ENCODE measurements at places on chromosomes 7 and 10.

- no peak for DNase-seq
Observed at GRCh38 chr10:2921956-2922680, 145.2 kb upstream of the PFKP start.

DNA sequence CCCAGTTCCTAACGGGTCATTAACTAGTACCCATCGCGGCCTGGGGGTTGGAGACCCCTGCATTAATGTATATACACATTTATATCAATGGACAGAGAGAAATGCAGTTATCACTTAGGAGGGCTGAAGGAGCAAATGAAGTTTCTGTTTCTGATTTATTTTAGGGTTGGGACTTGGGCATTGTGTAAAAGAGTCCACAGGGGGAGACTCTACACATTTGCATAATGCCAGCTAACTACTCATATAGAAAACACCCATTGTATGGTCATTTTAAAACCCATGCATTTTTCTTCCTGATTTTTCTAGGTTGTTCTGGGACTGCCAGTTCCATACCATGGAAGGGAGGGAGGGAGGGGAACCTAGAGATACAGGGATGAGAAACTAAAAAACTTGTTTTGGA, 23.5 kb downstream of the BCCIP start:
- DNase-seq, result no peak

GRCh38 chr7:72445075-72445474, 32.9 kb upstream of the CALN1 start:
- DNase-seq, result no peak

DNA sequence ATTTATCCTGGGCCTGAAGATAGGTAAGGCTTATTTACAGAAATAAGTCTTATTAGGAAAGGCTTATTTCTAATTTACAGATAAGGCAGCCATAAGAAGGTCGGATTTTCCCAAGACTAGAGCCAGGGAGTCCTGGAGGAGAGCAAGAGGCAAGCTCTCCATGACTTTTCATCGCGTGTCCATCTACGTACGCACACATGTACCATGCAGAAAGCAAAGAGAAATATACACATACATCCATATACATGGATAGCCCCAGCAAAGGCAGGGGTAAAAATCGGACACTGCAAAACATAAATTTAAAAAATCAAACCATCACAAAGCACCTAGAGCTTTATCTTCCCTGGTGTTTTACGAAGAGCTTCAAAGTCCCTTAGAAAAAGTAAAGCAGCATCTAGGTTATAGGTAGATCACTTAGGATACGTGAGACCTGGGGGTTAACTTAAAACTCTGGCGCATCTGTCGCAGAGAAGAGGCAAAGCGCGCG, 25.8 kb upstream of the ZRANB1 start:
- DNase-seq, result no peak

DNA sequence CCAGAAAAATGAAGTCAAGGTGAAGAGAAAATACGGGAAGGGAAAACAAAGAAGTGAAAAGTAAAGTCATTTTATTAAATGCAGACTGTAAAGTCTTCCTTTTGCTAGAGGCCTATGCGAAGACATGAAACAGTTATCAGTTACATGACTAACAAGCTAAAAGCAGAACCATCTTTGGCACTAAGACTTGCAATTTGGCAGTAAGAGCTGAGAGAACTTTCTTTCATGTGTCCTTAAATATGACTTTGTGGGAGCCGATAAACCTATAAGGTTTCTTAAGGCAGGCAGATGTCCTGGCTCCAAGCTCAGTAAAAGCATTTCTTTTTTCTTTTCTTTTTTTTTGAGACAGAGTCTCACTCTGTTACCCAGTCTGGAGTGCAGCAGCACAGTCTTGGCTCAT, 10.4 kb downstream of the ANLN start:
- DNase-seq, result no peak

GRCh38 chr10:38157270-38157685, 63.1 kb downstream of the ZNF37A start:
- no peak for DNase-seq

DNA sequence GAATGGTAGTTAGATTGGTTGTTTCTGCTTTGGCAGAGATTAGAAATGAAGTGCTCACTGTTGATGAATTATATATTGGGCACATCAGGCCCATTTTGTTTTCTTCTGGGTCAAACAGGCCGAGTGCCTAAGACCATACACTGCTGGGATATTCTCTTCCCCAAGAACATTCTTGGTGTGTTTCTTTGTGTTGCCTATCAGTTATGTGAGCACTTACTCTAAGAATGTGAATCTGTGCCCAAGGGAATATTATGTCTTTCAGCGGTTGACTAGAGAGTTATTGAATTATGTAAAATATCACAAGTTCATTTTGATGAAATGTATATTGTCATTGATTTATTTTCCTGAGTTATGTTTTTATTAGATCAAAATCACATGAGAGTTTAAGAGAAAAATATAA, 255.5 kb upstream of the SMIM30 start:
- no peak for DNase-seq

DNA sequence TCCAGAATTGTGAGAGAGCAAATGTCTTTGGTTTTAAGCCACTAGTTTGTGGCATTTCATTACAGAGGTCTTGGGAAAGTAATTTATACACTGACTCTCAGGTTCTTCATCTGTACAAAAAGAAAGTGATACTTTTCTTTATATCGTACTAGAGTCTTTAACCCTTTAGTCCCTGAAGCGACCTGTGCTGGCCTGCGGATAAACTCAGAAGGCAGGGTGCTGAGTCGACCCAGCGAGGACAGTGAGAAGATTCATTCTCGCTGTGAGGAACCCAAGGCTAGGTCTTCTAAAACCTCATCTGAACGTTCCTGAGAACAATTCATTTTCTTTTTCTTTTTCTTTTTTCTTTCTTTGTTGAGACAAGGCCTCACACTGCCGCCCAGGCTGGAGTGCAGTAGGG, 514.2 kb upstream of the MGMT start:
- DNase-seq, result no peak

DNA sequence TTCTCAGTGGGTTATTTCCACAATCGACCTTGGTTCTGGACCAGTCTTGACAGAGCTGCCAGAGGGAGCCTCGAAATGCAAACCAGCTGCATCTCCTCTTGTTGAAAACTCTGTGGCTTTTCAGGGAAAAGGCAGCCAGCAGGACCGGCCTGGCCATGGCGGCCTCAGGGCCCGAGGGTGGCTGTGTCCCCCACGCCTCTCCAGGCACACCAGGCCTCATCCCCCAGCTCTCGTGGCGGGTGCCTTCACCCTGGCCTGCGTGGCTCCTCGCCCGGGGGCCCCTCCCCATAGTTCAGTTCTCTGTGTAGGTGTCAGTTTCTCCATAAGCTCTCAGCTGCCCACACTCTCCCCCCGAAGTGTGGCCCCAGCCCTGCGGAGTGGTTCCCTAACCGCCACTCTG, 63.5 kb downstream of the MGMT start:
- no peak for DNase-seq

DNA sequence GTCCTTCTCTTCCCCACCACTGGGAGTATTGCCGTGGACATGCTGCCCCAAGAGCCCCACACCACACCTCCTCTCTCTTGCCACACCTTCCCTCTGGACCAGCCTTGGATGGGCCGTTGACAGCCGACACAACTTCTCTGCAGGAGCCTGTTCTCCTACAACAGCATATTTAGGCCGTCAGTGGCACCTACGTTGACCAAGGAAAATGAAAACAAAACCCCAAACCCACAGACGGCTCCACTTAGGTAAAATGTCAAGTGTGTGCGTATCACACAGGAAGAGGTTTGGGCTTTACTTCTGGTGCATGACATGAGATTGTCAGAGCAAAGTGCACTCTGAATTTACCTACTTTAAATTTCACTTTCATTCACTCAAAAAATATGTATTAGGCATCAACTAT, 246.6 kb downstream of the ZMYND11 start:
- DNase-seq, result no peak

DNA sequence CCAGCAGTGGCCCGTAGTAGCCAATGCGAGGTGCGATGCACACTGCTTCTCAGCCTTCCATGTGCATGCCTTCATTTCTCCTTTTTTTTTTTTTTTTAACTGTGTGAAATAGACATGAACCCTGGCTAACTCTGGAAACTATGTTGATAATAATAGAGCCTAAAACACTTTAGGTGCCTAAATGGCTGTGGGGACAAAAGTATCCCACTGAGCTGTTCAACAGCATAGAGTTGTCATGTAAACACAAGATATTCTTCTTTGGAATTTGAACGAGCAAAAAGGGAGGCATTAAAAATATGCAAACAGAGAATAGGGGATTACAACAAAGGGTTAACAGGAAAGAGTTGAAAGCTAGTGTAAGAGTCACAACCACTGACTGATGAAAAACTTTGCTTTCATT, 162.1 kb upstream of the NOBOX start:
- DNase-seq, result no peak

GRCh38 chr7:82389876-82390275, 53.7 kb downstream of the CACNA2D1 start:
- no peak for DNase-seq

- no peak for DNase-seq
Observed at GRCh38 chr7:116062666-116063065, 32.1 kb upstream of the TFEC start.

- no peak for DNase-seq
Observed at GRCh38 chr10:81903472-81903871, 28.5 kb downstream of the NRG3 start.

DNA sequence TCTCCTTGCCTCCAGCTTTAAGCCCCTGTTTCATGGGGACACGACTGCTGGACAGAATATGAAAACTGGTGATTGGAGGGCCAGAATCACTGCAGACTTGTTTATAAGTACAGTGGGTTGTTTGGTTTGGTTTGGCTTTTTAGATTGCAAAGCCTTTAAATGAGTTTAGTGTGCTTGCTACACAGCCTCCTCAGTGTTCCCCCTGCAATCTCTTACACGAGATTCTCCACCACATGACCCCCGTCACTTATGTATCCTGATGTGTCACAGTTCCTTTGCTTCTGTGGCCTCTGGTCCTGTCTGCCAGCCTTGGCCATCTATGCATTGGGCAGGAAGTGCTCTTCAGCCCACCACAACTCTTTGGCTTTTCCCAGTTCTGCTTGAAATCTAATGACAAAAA, 103.7 kb upstream of the ANKRD1 start:
- DNase-seq, result no peak

- DNase-seq, result no peak
Observed at GRCh38 chr10:62554632-62555199, 180.5 kb downstream of the ZNF365 start.
